ENCODE measurements at places on chromosomes 3 and 15.

GRCh38 chr3:170566413-170566812, 19.5 kb downstream of the SLC7A14 start:
- no peak for DNase-seq

DNA sequence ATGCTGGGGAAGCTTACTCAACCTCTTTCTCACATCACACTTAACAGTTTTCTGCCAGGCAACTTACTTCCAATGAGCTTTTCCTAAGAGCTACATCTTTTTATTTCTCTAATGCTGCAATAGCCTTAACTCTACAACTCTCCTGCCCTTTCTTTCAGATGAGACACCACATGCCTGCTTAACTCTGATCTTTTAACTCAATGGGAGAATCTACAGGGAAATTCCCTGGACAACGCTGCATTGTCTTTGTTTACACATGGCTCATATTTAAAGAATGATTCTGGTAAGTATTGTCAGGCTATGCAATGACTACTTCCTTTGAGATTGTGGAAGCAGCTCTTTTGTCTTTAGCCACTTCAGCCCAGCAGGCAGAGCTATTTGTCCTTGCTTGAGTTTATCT, 353.1 kb upstream of the BCHE start:
- DNase-seq: peak; percentile 91

- DNase-seq: peak; percentile 55
Measured at GRCh38 chr15:96125721-96126415, 204.6 kb upstream of the NR2F2 start.

DNA sequence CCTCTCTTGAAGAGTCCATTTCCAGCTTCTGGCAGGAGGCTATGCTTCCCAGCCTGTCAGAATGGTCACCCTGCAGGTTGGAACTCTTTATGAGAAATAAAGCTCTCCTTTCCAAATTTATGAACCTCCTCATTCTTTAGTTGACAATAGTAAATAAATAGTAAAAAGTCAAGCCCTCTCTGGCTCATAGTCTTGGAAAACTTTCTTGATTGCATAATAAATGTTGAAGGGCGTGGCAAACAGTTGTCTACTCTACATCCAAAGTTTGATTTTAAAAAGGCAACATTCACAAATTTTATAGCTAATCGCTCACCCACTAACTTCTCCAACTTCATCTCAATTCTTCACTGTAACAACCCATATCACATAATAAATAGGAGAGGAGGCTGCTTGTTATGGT, 58.8 kb downstream of the MCF2L2 start:
- no peak for DNase-seq

- no peak for DNase-seq
Measured at GRCh38 chr3:68007621-68008226, 353.3 kb upstream of the SUCLG2 start.

DNA sequence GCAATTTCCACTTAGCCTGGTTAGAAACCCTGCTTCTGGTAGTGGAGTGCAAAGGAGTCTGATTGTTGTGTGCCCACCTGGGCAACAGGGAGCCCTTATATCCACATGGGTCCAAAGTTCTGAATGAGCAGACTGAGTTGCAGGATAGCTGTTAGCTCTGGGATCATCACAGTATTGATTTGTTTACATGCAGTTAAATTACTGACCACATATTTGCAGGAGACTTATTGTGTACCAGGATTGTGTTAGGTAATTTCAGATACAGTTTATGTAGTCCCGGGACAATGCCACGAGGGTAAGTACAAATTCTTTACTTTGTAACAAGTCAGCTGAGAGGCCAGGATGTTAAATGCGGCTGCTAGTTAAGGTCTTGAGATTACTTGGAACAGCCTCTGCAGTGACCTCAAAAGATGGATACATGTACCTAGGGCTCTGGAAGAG, 18.8 kb downstream of the ARHGEF26 start:
- no peak for DNase-seq

DNA sequence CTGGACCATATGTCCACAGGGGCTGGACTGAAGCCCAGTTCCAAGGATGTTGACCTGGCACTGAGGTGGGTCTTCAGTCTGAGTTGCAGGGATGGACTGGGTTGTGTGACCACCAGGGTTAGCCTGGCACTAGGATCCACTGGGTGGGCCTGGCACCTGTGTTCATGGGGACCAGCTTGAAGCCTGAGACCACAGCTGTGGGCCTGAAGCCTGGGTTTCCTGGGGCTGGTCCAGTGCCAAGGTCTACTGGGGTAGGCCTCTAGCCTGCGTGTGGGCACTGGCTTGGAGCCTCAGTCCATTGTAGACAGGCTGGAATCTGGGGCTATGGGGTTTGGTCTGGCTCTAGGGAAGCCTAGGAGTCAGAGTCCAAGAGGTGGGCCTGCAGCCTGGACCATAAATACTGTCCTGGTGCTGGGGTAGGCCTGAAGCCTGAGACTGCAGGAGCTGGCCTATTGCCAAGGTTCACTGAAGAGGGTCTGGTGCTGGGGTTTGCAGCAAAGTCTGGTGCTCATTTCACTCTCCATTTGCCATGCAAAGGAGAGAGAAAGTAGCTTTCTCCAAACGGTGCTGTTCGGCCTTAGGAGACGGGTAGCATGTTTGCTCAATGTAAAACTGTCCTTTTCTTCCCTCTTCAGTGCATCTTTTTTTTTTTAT, 51.2 kb upstream of the TBC1D5 start:
- no peak for DNase-seq

DNA sequence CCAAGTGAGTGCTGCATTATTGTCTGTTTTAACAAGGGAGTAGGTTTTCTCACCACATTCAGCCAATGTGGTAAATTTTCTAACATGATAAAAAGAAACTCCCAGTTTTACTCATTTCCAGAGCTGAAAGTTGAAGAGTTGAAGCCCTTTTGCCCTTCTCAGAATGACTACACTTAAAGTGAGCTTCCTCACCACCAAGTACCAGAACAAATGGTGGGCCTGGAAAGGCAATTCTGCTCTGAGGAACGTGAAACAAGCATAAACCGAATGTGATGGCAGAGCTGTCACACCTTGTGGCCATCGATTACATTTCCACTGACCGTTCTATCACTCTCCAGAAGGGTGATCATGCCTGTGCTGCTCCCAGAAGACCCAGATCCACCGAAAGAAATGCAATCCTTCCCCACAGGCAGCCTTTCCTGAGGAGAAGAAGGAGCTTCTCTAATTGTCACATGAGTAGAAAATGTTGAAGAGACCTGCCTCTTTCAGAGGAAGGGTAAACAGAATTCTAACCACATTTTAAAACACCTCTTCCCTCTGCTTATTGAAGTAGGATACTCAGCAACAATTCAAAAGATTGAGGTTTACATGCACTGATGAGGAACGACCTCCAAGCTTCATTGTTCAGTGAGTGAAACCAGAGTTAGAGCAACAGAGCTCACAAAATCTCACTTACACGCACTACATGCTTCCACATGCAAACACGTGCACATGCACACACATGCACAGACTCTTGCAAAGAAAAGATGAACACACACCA, 21.4 kb upstream of the CCR9 start:
- no peak for DNase-seq

- DNase-seq: no peak
Measured at GRCh38 chr3:160108362-160108761, 116.9 kb upstream of the C3orf80 start.

DNA sequence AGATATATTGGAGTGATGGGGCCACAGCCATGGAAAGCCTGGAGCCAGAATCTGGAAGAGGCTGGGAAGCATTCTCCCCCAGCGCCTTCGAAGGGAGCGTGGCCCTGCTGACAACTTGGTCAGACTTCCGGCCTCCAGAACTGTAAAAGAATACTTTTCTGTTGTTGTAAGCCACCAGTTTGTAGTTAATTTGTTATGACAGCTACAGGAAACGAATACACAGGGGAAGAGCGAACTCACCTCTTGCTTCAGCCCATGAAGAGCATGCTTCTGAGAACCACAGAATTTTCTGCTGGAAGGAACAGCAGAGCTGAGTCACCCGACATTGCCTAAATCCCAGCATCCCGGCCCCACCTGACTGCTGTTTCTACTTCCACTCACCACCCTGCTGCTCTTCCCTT, 501.7 kb downstream of the SHQ1 start:
- DNase-seq: peak; percentile 92

GRCh38 chr3:128504963-128505730, 12.1 kb upstream of the GATA2 start:
- no peak for DNase-seq

DNA sequence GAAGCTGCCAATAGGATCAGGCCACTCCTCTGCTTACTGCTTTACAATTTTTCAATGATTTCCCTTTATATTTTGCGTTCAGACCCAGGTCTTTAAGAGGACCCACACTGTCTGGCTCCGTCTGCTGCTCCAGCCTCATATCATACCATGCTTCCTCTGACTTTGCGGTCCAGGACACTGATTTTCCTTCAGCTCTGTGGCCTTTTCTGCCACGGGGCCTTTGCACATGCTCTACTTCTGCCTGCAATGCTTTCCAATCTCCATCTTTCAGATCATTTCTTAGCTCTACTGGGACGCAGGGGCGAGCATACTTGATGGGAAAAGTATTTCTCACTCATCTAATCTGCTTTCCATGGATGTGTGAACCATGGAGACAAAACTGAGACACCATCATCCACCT, 23.0 kb upstream of the SH3GL3 start:
- no peak for DNase-seq

DNA sequence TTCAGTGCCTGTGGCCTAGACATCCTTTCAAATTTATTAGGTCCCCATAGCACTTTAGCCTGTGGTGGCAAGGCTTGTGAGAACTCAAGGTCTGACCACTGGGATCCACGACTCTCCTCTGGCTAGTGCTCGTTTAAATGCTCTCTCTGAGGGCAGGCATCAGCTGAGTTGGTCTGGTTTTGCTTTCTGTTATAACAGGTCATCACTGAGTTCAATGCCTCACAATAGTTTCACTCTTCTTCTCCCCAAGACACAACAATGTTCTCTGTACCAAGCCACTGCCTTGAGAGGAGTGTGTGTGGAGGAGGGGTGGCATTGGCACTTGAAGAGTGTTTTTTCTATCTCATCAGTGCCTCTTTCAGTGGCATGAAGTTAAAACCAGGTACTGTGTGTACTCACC, 7.6 kb downstream of the OR5K4 start:
- DNase-seq: no peak

DNA sequence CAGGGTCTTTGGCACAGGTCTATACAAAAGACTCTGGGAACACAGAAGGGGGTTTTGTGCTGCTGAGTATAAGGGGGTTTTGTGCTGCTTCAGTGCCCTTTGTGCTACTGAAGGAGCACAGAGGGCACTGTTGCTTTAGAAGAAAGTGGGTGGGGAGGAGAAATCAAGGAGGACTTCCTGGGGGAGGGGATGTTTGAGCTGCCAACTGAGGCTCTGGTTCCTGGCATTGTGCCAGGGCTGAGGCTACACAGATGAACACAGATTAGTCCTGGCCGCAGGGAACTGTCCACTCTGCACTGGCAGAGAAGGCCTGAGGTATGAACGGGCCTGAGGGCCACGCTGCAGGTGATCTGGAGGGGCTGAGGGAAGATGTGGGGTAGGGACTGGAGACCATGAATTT, 32.2 kb upstream of the SEC13 start:
- no peak for DNase-seq

DNA sequence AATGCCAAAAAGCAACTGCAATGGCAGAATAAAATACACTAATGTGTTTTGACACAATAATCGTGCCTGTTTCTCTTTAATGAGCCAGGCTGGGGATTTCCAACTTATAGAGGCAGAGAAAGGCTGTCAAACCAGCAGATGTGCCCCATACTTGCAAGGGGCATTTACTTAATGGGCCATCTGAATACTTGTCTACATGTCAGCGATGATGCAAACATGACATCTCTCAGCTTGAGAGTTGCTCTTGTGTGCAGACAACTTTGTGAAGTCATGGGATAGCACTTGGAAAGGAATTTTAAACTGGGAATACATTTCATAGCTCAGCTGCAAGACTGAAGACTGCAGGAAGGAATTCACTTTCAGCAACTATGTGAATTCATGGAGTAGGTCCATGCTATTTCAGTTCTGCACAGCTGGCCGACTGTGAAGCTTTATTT, 127.4 kb upstream of the ADAMTS9 start:
- DNase-seq: no peak

GRCh38 chr15:77496715-77497109, 76.0 kb downstream of the HMG20A start:
- peak; percentile 91 for DNase-seq

GRCh38 chr15:36883713-36884517, 216.4 kb downstream of the MEIS2 start:
- DNase-seq: peak; percentile 90

DNA sequence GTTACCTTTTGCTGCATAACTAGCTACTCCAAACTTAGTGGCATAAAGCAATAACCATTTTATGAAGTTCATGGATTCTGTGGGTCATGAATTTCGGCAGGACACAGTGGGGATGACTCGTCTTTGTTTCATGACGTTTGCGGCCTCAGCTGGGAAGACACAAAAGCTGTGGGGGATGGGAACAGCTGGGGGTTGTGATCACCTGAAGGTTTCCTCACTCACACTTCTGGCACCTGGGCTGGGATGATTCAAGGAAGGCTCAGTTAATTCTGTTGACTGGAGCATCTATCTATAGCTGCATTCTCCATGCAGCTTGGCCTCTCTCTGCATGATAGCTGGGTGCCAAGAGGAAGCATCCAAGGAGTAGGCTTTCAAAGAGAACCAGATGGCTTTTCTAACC, 332.8 kb downstream of the ULK4 start:
- no peak for DNase-seq

- DNase-seq: peak; percentile 50
Measured at GRCh38 chr3:71510510-71510909, 73.0 kb downstream of the FOXP1 start.

GRCh38 chr3:30352410-30353318, 253.7 kb upstream of the TGFBR2 start:
- DNase-seq: no peak

GRCh38 chr3:61574854-61575253, 13.5 kb downstream of the PTPRG start:
- peak; percentile 99 for DNase-seq

- peak; percentile 10 for DNase-seq
Measured at GRCh38 chr15:87736891-87737389, 519.6 kb downstream of the NTRK3 start.

DNA sequence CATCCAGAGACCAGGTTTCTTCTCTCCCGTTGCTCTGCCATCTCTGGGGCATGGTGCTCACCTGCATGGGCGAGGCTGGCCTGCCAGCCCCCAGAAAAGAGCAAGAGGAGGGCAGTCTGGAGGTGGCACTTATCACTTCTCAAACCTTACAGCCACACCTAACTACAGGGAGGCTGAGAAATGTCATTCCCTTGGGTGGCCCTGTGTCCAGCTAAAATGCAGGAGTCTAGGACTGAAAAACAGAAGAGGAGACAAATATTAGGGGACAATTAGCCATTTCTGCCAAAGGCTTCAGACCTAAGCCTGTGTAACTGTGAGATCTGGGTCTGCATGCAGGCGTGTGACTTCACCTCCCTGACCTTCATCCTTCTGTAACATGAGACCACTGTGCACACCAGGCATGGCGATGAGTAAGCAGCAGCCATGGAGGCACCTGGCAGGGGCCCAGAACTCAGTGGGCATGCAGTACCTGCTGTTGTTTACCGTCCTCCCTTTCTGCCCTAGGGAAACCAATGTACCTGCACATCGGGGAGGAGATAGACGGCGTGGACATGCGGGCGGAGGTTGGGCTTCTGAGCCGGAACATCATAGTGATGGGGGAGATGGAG, 83.4 kb downstream of the MESD start:
- DNase-seq: peak; percentile 46
